ENCODE measurements at places on chromosomes 5 and 9.

GRCh38 chr5:132019857-132020555 lies 8.5 kb upstream of the ACSL6 start:
- DNase-seq = no peak

DNA sequence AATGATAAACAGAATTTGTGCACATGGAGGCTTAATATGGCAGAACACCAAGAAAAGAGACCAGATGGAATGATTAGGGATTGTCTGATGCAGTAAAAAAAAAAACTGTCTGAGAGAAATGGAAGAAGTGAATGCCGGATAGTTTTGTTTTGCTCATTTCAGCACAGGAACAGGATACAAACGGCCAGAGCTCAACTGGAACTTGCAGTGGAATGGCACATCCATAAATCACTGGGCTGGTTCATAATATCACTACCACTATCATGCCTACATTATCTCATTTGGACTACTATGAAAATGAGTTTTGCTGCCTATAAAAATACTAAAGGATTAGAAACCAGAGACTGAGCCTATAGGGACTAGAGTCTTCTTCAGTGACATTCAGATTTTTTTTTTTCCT lies 9.7 kb downstream of the PTAR1 start:
- no peak for DNase-seq

DNA sequence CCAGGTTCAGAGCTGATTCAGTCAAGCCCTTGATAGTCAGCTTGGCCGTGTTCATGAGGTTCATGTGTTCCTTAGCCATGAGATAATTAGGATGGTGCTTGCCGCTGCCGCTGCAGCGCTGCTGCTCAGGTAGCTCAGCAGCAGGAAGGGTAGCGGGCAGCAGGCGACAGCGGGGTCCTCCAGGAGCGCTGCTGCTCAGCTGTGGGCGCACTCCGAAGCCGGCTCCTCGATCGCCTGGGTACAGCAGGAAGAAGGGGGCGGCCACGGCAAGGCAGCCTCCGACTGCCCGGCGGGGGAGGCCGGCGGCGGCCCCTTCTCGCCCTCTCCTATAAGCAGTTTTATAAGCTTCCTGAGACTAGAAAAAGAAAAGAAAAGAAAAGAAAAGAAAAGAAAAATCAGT lies 1253.6 kb downstream of the EFNA5 start:
- DNase-seq = no peak

DNA sequence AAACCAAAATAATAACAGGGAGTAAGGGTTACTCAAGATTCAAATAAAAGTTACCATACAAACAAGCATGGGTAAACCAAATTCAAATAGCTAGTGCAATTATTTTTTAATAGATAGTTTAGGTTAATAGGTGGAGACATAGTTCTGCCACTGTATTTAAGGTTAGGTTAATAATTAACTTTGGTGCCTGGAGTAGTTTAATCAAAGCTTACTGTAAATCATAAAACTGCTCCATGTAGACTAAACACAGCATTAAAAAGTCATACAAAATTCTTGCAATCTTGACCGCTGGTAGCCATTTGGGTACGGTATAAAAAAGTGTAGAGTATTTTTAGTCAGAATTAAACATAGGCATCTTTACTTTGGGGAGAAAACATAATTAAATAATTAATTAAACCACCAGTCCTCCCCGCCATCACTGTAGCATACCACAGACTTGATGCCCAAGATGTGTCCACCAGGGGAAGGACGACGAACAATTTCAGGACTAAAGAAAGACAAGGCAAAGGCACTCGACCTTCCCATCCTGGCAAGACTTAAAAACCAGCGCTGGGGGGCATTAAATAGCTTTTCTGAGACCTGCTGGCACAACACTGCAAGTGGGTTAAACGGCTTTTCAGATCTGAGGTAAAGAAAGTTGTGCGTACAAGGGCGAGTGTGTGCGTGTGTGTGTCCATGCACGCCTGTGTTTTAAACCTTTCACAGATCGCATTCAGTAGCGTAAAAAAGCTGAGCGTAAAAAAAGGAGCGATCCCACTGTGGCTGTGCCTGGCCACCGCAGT lies 2.9 kb downstream of the SEMA6A start:
- DNase-seq = no peak

- no peak for DNase-seq
Observed at GRCh38 chr5:113202287-113202686, 225.7 kb downstream of the DCP2 start.

GRCh38 chr5:53059281-53059680 lies 50.3 kb downstream of the MOCS2 start:
- DNase-seq = no peak

- DNase-seq = no peak
Observed at GRCh38 chr5:100777680-100778300, 125.3 kb downstream of the ST8SIA4 start.

DNA sequence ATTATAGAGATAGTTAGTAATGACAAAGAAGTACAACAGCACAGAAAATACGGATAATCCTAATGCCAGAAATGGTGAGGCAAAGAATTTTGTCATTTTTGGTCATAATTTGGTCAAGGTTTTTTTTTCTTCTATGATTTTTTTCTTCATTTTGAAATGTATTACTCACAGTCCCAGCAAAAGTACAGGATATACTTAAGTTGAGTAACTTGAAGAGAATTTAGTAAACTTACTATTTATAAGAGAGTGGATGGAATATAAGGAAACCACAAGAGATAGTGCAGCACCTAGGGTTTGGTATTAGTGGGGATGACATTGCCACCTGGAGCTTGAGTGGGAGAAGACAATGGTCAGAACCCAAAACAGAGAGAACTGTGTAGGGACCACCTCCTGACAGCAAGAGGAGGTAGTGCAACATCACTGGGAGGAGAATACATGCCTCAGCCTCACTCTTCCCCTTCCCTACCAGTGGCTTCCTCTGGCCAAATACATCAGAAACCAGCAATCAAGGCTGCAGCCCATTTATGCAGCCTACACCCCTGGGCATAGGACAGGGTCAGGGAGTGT lies 434.5 kb upstream of the TRPC7 start:
- no peak for DNase-seq

GRCh38 chr5:15575666-15576065 lies 75.7 kb downstream of the FBXL7 start:
- no peak for DNase-seq

DNA sequence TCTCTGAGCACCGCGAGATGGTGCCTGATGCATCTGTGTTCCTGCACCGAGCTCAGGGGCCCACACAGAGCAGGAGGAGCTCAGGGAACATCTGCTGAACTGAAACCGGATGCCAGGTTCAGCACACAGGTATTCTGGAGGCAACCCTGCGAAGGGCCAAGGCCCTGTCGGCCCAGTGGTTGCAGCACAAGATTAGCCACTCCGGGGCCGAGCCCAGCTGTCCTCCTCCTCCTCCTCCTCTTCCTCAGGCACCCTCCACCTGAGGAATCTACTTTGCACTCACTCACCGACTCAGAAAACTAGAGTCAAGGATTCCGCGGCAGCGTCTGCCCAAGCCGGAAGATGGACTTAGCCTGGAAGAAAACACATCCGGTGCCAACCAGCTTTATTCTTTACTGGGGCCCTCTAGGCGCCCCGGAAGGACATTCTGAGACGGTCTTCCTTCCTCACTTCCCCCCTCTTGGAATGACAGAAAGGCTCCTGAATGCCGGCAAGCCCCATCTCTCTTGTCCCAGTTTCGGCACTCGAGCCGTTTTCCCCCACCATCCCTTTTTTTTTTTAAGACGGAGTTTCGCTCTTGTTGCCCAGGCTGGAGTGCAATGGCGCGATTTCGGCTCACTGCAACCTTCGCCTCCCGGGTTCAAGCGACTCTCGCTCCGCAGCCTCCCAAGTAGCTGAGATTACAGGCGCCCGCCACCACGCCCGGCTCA lies at the start of gene ZBTB6:
TSS of gene ZBTB6 (minus strand) at position 360 of the 710 bp plus-strand sequence. CDS start 1,251 bp downstream, outside the sequence.
- peak; percentile 28 for DNase-seq

DNA sequence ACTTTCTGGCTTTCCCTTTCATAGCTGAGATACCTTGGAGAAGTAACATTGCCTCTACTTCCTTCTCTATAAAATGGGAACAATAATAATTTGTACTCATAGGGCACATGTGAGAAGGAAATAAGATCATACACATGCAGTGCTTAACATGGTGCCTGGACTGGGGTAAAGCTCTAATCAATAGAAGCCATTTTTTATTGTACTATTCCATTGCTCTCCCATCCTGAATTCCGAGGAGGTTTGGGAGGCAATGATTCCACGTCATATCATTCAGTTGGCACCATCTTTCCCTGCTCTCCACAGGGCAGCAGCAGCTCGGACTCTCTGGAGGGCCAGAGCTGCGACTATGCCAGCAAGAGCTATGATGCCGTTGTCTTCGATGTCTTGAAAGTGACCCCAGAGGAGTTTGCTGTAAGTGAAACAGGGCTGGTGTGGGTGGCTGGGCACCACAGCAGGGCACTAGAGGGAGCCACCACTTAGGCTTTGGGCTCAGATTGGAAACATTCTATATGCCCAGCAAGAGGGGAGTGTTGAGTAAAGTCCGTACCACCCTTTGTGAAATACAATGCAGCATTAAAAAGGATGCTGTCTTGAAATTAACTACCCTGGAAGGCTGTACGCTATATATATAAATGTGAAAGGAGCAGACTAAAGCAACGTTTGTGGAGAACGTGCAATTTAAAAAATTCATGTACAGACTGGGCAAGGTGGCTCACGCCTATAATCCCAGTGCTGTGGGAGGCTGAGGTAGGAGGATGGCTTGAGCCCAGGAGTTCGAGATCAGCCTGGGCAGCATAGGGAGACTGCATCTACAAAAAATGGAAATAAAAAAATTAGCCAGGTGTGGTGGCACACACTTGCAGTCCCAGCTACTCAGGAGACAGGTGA lies 51.2 kb downstream of the RALGPS1 start:
- no peak for DNase-seq

- no peak for DNase-seq
Observed at GRCh38 chr5:158198636-158199035, 339.7 kb upstream of the CLINT1 start.

- DNase-seq = no peak
Observed at GRCh38 chr5:175523292-175523691, 44.9 kb downstream of the SFXN1 start.

GRCh38 chr9:91302831-91303230 lies 58.9 kb downstream of the AUH start:
- no peak for DNase-seq

DNA sequence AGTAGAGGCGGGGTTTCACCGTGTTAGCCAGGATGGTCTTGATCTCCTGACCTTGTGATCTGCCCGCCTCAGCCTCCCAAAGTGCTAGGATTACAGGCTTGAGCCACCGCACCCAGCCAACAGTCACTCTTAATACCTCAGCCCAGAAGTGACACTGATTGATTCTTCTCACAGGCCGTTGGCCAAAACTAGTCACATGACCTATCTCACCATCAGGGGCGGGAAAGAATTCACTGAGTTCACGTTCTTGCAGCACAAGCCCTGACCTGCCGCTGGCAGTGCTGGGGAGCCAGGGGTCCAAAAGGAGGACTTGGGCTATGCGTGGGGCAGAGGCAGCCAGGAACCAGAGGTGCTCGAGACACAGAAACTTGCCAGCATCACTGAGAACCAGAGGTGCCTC lies 55.0 kb upstream of the CPLX2 start:
- no peak for DNase-seq

- no peak for DNase-seq
Observed at GRCh38 chr9:130256644-130257043, 8.9 kb upstream of the HMCN2 start.

- DNase-seq = no peak
Observed at GRCh38 chr9:84502066-84502465, 161.5 kb upstream of the SLC28A3 start.

DNA sequence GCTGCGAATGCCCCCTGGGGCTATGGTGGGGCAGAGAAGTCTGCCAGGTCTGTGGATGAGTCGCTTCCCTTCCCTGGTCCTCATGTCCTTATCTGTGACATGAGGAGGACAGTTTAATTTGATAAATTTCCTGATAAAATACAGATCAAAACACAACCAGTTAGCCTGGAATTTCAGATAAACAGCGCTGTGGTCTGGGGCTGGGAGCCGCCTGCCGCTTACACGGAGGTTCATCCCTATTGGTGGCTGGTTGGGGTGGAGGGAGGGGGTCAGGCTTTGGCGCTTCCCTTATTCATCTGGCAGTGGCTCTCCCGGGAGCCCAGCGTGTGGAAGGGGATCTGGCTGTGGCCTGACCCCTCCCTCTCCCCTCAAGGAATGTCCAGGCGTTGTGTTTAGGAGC lies 17.9 kb downstream of the CRB2 start:
- DNase-seq = no peak

DNA sequence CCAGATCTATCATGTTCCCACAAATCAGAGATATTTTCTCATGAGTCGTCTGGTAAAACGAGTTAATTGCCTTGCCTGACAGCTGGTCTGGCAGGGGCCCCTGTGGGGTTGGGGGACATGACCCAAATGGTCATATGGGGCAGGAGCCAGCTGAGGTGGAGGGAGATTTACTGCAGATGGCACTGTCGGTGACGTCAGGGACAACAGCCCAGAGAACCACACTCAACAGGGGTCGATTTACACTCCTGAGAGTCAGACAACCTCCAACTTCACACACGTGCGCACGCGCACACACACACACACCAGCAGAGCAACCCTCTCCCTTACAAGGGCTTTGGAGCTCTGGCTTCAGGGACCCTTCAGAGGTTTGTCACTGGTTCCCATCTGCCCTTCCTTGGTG lies 23.4 kb upstream of the GABRP start:
- DNase-seq = no peak

DNA sequence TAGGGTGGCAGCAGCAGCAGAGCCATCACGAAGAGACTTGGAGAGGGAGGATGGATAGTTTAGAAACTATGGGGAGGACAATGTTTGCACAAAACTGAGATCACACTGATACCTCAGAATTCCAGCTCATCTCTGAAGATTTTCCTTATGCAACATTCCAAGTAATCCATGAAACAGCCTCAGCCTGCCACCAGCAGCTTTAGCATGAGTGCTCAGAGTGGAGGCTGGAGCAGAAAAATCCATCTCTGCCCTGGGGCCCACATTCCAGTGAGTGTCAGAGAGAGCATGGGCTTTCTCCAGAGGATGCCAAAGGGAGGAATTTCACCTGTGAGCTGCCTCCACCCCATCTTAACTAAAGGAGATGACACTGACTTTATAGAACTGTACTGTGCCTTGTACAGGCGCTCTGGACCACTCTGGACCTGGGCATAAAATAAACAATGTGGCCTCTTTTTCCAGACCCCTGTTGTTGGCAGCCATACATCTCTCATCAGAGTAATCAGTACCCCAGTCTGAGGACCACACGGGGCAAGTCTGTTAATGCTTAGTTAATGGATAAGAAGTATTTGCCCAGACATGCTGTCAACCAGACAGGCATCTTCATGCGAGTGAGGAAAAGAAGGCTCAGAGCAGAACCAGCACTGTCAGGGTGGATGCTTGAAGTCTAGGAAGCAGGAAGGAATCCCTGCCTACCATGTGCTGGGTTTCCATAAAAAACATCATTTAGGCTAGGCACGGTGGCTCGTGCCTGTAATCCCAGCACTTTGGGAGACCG lies 440.9 kb downstream of the ENC1 start:
- DNase-seq = no peak
